CD4-positive, alpha-beta T cell treated with Interleukin-2 at 100 ng/mL for 4 hours (primary cell): ENCODE measurements at places on chromosomes 4 and X.

GRCh38 chrX:71053217-71053621 lies 14.9 kb downstream of the SNX12 start:
- peak; percentile 0 for DNase-seq

GRCh38 chr4:163111588-163111987 lies 55.1 kb downstream of the NAF1 start:
- DNase-seq: no peak

DNA sequence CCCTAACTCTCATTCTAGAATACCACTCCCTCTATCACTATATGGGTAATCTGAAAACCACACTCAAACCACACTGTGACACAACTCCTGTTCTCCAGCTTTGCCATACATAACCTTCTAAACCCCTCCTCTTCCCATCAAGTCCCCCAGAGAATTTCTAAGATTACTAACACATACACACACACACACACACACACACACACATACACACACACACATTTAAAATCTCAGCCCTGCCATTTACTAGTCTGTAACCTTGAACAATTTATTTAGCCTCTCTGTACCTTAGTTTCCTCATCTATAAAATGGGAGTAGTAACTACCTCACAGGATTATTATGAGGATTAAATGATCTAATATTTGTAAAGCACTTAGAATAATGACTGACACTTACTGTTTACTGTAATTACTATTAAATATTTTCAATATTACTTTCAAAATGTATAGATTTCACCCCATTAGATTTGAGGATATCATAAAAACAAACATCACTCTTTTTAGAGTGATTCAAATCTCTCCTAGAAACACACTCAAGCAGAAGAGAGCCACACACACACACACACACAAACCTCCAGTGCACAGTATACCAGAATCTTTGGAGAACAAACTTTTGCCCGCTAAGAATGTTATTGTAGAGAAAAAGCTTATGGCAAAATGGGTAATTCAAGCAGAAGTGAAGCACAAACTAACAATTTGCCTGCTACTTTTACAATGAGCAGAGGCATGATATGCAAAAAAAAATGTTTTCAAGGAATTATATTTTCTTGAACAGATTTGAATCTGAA lies 3.8 kb downstream of the ANKRD50 start:
- no peak for DNase-seq

- DNase-seq: peak; percentile 55
Measured at GRCh38 chrX:70755850-70756249, 152.7 kb downstream of the TEX11 start.

GRCh38 chrX:79065696-79066095 lies 78.8 kb upstream of the GPR174 start:
- no peak for DNase-seq

- no peak for DNase-seq
Measured at GRCh38 chr4:153409924-153410501, 56.1 kb upstream of the TMEM131L start.

- no peak for DNase-seq
Measured at GRCh38 chr4:19187691-19188090, 1064.0 kb upstream of the SLIT2 start.

DNA sequence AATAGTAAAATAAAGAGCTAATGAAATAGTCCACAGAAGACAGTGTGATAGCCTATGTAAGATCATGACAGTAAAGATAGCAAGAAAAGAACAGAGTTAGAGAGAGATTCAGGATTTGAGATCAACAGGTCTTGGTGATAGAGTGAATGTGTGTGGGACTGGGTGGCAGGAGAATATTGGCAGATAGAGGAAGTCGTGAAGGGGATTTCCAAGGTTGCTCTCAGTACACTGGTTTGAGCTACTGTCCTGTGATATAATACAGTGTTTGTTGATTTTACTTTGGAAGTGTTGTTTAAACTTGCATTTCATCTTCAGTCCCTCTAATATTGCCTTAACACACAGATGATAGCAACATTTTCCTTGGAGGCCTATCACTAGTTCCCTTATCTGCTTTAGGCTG lies 44.1 kb downstream of the DTHD1 start:
- peak; percentile 44 for DNase-seq

DNA sequence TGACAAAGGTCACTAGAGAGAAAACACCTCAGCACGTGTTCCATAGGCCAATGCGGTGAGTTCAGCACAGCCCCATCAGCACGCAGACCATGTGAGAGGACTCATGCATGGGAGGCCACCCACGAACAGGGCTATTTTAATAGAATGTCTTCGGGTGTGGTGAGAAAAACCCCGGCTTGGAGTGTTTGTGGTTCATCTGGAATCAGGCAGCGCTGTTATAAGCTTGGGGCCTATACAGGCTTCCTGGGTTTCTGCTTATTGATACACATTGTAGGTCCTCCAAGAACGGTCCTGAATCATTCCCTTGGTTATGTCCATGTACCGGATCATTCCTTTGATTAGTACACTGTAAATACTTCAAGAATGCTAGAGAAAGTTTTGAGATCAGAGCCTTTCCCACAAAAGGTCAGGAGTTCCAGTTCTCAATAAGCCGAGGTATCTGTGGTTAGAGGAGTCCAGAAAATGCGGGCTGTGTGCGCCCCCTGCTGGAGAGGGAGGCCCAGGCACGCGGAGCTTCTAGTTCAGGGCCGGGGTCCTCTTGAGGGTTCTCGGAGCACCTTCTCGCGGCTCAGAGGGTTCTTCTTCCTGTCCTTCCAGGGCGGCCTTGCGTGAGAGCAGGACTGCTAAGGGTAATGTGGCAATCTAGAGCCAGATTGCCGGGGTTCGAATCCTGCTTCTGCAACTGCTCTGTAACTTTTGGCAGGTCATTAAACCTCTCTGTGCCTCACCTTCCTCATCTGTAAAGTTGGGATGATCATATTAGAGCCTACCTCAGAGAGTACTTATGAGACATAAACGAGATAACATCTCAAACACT lies 51.8 kb downstream of the TLR10 start:
- peak; percentile 85 for DNase-seq

- DNase-seq: no peak
Measured at GRCh38 chr4:77797239-77797638, 21.9 kb downstream of the CNOT6L start.

GRCh38 chrX:46298821-46299220 lies 246.4 kb downstream of the ZNF674 start:
- DNase-seq: no peak

DNA sequence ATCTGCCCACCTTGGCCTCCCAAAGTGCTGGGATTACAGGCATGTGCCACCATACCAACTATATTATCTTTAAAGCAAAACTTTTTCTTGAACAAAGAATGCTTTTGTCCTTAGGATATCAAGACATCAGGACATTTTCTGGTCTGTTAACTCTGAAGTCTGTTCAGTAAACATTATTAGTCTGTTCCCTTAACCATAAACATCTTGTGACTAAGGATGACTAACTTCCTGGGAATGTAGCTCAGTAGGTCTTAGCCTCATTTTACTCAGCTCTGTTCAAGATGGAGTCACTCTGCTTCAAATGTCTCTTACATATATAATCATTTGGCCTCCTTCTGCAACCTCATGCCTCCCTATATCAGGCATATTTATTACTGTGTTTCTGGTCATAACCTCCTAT lies 122.9 kb downstream of the UBE2NL start:
- no peak for DNase-seq

GRCh38 chr4:184729946-184730345 lies 4.0 kb downstream of the CENPU start:
- DNase-seq: no peak

DNA sequence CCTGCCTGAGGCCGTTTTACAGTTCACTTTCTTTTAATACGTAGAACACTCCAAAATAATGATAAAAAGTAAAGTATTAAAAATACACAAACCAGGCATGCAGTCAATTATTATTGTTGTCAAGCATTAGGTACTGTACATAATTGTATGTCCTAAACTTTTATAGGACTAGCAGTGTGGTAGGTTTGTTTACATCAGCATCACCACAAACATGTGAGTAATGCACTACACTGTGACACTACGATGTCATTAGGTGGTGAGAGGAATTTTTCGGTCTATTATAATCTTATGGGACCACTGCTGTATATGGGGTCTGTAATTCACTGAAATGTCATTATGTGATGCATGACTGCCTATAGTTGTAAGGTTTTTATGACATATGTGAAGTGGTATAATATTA lies 149.5 kb upstream of the SH3RF1 start:
- no peak for DNase-seq

- DNase-seq: no peak
Measured at GRCh38 chrX:119523664-119524184, 41.5 kb downstream of the STEEP1 start.

- no peak for DNase-seq
Measured at GRCh38 chrX:125378770-125379169, 59.1 kb downstream of the TEX13C start.
